Pulmonary artery endothelial cell (primary cell): ENCODE measurements at places on chromosomes 6 and 20. TPM values are rescaled to one million over a fixed set of nuclear protein-coding genes. Genes with fewer than 3 reads are reported as not detected.

DNA sequence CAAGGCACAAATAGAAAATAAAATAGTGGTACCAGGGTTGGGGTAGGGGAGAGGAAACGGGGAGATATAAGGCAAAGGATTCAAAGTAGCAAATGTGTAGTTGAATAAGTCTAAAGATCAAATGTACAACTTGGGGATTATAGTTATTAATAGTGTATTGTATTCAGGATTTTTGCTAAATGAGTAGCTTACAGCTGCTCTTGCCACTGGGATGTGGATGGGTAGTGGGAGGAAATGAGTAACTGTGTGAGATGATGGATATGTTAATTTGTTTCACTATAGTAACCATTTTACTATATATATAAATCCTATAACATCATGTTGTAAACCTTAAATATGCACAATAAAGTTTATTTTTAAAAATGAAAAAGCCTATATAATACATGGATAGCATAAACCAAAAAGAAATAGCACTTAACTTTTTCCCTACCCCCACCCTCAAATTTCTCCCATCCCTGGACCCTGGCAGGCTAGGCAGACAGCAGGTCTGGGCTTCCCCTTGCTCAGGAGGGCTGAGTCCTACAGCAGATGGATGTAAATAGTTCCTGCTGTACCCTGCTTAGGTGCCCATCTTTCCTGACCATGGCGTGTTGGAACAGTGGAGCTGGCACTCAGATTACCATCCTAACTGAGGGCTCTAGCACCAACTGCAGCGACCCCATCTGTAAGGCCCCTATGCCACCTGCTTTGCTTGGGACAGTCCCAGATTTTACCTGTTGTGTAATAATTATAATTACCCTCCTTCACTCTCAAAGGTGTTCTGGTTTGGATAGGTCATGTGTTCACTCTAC, 28.6 kb upstream of the PBOV1 start:
- DNase-seq = no peak

DNA sequence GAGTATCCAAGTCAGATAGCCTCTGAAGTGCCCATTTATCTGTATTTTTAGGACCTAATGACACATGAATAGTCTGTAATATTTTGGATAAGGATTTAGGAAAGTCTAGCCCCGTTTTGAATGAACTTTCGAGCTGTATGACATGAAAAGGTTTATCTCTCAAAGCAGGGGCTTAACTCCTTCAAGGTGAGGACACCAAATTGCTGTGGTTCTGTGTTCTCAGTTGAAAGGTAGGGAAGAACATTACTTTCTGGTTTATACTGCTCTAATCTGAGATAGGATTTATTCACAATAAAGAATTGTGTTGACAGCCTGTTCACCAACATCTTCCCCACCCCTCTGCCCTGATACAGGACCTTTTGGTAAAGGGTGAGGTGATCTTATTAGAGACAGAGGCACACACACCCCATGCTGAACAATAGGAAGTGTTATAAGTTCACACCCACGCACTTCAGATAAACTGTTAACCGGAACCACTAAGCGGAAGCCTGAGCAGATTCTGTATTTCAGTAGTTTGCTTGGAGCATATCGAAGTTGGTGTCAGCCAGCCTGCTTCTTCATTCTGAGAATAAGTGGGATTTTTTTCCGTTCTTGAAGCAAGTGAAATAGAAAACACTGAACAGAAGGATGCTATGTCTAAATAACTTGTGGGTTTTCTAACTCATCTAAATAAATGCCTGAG, 223.3 kb downstream of the TMEM242 start:
- DNase-seq = peak; percentile 35

DNA sequence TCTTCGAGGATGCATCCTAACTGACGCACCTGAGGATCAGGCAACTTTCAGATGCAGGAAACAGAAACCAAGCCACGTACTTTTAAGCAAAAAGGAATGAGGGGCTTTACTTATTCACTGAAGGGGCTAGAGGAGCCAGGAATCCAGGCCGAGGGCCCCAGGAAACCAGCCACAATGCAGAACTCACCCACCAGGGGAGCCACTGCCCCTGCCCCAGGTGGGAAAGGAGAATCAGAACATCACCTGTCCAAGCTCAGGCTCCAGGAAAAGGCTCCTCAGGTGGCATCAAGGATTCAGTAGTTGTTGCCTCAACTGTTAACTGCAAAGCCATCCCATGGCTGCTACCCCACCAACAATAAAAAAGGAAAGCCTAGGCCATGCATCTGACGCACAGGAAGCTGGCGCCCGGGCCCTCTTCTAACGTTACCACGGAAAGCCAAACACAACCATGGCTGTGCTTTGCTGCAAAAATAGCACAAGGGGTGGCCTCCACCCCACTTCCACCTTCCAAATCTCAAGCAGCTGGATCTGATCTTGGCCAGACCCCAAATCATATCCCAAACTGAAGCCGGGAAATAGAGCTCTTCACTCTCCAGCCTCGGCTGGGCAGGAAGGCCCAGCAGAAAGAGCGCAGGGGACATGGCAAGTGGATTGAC, 121.0 kb downstream of the PREX1 start:
- no peak for DNase-seq

DNA sequence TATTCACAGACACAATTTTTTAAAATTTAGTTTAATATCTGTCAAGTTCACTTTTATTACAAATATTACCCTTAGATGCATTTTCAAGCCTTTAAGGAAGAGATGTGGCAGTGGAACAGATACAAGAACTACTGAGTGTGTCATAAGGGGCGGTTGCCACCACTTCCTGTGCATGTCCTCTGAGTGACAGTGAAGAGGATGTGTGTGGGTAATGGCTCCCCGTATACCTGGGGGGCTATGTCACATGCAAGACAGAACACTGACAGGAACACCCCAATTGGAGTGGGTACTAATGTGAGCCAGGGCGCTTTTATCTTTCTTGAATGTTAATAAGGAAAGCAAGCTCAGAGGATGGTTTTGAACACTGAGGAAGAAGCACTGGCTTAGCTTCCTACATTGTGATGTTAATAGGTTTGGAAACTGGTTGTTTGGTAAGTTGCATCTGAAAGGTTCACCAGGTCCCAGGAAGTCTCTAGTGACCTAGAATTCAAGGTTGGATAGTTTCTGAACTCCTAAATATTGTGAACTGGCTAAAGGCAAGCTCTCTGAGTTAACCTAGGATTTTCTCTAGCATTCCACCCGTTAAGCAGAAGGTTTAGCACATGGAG, 83.4 kb upstream of the ASF1A start:
- DNase-seq = no peak

DNA sequence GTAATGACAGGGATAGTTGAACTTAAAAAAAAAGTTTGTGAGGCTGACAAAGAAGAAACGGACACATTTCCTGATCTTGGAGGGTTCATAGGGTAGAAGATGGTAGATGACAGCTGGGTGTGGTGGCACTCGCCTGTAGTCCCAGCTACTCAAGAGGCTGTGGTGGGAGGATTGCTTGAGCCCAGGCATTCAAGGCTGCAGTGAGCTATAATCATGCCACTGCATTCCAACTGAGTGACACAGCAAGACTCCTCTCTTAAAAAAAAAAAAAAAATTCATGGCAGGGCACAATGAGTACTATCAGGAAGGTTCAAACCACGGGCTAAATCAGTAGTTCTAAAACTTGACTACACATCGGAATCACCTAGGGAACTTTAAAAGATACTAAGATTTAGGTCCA, 2.0 kb upstream of the MICA start:
- peak; percentile 32 for DNase-seq

DNA sequence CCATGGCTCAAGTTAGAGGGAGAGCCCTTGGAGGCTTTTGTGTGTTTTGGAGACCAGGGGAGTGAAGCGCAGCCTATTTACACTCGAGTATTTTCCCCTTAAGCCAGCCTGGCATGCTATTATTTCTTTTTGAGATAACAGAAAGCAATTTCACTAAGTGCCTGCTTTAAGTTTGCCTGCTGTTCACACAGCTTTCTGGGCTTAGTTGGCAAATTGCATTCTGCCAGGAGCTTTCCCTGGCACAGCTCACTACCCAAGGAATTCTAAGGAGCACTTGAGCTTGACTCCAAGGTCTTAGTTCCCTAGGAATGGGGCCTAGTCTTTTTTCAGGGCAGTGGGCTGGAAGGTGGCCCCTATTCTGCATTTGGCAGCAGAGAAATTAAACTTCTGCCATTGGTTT, 19.0 kb upstream of the ASXL1 start:
- no peak for DNase-seq

DNA sequence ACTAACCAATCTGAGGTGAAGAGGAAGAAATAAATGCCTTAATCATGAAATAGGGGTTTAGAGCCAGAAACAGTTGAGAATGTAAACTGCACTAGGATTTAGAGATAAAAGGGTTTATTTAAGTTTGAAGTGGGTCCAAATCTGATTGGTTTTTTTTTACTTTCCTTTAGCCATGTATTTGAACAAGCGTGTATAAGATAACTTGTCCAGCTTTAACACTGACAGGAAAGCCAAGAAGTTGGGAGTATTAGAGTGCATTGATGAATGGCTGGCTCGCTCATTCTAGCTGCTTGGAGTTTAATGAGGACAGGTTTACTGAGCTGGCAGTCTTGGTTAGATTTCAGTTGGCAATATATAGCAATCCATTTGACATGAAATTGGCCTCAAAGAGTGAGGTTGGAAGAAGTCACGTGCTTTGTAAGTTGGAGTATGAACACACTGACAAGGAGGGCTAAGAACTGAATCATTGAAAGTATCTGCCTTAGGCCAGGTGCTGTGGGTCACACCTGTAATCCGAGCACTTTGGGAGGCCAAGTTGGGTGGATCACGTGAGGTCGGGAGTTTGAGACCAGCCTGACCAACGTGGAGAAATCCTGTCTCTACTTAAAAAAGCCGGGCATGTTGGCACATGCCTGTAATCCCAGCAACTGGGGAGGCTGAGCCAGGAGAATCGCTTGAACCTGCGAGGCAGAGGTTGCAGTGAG, 13.7 kb downstream of the SRSF3 start:
- DNase-seq = no peak

GRCh38 chr6:118536478-118536877, 11.6 kb upstream of the PLN start:
- DNase-seq = no peak

- no peak for DNase-seq
Measured at GRCh38 chr20:35497780-35498189, 31.7 kb downstream of the C20orf173 start.

DNA sequence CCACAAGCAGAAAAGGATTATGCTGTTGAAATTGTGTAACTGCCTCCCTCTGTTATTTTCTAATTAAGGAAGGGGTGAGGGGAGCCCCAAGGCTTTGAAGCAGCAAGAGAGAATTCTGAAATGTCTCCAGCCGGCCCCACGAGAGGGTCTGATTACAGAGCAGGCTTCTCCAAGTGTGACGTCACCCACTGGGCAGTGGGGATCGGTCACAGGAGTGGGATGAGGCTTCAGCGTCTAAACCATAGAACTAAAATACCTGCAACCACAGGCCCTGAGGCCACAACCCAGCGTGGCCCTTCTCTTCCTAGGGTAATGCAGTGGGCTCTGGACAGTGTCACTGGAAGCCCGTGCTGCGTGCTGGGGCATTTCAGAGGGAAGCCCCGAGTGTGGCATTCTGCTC, 38.6 kb upstream of the APCDD1L start:
- DNase-seq = no peak

- no peak for DNase-seq
Measured at GRCh38 chr20:17568045-17568788, 1.7 kb upstream of the DSTN start.

GRCh38 chr6:140318408-140318807, 944.0 kb upstream of the CITED2 start:
- DNase-seq = no peak

- DNase-seq = no peak
Measured at GRCh38 chr6:7933794-7934193, 23.2 kb upstream of the TXNDC5 start.

GRCh38 chr20:50746138-50746940, 15.0 kb downstream of the PARD6B start:
- DNase-seq = no peak

DNA sequence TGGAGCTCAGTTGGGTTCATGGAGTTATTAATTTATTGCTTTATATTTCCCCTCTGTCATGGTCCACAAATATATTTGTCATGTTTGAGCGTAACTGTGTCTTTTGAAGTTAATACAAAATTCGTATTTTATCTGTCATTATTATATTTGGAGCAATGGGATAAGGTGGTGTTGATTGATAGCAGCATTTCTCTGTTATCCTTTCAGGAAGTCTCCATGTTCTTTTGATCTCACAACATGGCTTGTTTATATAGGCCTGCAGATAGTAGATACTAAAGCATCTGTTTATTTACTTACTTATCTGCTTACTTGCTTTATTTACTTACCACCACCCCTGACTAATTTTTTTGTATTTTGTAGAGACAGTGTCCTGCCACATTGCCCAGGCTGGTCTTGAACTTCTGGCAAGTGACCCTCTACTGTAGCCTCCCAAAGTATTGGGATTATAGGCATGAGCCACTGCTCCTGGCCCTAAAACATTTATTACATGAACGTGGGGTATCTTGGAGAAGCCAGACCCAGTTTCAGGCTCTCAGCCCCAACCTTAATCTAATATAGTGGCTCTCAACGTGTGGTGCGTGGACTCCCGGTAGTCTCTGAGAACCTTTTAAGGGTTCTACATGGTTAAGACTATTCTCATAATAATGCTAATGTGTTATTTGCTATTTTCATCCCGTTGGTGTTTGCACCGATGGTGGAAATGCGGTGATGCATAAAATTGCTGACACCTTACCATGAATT, 104.2 kb downstream of the NCOA3 start:
- no peak for DNase-seq

DNA sequence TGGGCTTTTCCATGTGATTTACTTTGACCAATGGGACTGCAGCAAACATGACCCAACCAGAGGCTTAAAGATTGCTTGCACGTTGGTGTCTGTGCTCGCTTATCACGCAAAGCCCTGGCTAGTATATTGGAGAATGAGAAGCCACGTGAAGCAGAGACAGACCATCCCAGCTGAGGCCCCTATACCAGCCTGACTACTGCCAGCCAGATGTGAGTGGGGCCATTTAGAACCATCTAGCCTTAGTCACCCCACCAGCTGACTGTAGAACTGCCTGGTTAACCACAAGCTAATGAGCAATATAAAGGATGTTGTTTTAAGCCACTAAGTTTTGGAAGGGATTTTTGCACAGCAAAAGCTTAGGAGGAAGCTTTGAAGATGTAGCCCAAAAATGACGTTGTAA, 74.5 kb downstream of the MACROD2 start:
- DNase-seq = no peak

- no peak for DNase-seq
Measured at GRCh38 chr20:23160536-23161243, 74.6 kb upstream of the CD93 start.

TCF21 gene
- total RNA-seq = not detected in 2 replicates

AFG1L gene
- 1.7 and 2.5 TPM in 2 replicates for total RNA-seq

ULBP1 gene
- total RNA-seq = 0.11 and 0.20 TPM in 2 replicates

SLC35F1 gene
- not detected in 2 replicates for total RNA-seq

CASS4 gene
- total RNA-seq = 0.07 TPM in 1 of 2 replicates, not detected in the other

CYP21A2 gene
- total RNA-seq = not detected in 2 replicates

LYRM4 gene
- 20.4 and 23.3 TPM in 2 replicates for total RNA-seq

CST7 gene
- total RNA-seq = not detected in 2 replicates

PCSK2 gene
- not detected in 2 replicates for total RNA-seq

TOMM34 gene
- total RNA-seq = 38.0 and 39.2 TPM in 2 replicates
